Activated CD4-positive, alpha-beta T cell treated with anti-CD3 and anti-CD28 coated beads for 36 hours (primary cell): ENCODE measurements at places on chromosomes 3 and 15.

DNA sequence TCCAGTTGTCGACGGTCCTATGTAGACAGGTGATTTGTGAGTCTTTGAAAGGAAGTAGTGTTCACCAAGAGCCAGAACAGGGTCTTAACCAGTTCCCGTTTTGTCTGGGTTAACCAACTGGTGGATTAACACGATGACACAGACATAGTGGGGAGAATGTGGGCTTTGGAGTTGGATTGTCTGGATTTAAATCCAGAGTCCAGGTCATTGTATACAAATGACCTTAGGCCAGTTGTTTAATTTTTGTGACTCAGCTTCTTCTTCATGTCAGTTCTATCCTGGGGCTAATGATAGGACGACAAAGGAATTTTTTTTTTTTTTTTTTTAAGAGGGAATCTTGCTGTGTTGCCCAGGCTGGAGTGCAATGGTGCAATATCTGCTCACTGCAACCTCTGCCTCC lies 126.7 kb downstream of the LPP start:
- DNase-seq, result no peak

GRCh38 chr15:56236197-56236596 lies 7.5 kb downstream of the RFX7 start:
- DNase-seq, result no peak

DNA sequence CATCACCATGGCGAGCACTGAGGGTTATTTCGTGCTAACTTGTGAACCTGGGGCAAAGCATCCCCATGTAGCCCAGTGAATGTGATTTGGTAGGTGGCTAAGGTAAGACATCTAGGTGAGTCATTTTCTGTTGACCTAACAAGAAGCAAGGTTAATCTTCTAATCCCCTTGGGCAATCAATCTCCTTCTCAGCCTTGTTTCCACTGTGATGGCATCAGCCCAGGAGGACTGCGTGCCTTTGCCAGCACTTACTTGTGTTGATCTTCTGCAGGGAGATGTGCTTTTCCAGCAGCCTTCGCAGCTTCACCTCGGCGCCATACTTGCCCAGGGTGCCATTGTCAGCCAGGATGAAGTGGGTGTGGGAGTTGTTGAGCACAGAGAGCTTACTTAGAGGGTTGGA lies 35.7 kb downstream of the TRPM1 start:
- DNase-seq, result no peak

DNA sequence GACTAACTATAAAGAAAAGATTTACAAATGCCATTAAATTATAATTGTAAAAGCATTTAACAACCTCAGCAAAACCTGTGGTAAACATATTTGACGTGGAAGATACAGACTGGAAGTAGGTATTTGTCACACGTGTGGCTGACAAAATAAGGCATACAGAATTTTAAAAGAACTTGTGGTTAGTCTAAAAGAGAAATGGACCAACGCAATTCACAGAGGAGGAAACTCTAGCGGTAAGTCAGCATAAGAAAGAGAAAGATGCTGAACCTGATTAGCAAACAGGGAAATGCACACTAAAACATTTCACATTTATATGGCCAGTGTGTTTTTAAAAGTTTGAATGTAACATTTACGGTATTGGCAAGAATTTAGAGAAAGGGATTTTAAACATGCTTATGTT lies 35.3 kb downstream of the KCNH8 start:
- DNase-seq, result no peak

DNA sequence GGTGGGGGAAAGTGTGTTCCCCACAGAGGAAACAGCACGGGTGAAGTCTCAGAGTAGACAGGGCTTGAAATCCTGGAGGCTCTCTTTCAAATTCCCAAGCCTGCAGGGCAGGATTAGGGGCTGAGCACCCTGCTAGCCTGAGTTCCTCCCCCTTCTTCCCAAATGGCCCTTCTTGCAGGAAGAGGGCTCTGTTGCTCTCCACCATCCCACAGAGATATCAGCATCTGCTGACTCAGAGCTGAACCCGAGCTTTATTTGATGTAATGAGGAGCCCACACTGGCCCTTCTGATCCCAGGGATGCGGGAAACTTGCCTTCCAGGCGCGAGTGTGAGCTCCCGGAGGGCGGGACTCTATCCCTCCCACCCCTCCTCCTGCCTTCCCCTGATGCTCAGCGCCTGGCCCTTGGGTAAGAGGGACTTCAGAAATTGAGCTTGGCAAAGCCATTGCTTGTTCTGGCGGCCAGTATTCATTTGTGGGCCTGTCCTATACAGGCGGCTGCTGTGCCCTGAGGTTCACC lies 1.4 kb upstream of the STRA6 start:
- no peak for DNase-seq

DNA sequence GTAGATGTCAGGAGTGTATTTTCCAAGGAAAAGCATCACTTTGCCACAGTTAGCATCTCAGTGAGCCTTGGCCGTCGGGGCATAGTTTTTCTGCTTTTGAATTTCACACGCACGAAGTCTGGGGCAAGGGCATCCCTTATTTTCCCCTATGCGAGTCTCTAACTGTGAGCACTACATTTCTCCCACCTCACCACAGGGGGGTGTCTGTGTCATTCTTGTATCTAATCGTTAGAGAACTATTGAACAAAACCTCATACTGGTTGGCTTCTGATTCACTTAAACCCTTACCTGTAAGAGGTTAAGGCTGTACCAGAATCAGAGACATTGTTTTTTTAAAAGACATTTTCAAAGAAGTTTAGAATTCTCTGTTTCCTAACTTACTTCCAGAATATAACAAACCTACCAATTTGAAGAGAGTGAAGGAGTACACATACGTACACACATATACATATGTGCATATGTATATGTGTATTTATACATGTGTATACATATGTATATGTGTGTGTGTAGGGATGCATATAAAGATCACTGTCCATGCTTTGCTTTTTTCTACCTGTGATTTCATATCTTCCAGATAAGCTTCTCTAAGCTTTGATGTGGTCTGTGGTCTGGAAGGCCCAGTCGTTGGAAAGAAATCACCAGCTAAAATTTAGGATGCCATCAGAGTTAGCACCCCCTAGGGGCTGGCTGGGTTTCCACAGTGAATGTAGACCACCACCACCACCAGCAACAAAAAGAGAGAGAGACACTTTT lies 49.4 kb downstream of the MYZAP start:
- peak; percentile 38 for DNase-seq

DNA sequence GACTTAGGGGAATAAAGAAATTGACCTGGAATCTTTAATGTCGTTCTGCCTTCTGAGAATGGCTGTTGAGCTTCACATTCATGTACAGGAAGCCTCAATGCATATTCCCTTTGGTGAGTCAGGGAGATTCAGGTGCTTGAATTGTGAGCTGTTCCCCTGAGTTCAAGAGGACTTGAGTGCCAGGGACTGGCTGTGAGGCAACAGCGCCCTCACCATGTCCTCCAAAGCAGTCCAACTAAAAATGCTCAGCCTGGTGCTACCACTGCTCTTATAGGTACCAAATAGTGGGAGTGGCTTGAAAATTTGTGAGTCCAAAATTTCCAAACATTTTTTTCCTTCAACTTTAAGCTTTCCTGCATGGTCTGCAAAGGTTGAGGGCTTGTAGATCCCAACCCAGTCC lies 54.1 kb downstream of the LEO1 start:
- peak; percentile 39 for DNase-seq

- DNase-seq, result peak; percentile 28
Measured at GRCh38 chr3:72549761-72550581, 298.3 kb downstream of the SHQ1 start.

- DNase-seq, result peak; percentile 63
Measured at GRCh38 chr3:187744169-187745151, 808 bp downstream of the BCL6 start.

- DNase-seq, result no peak
Measured at GRCh38 chr15:30924353-30924752, 20.6 kb downstream of the FAN1 start.

DNA sequence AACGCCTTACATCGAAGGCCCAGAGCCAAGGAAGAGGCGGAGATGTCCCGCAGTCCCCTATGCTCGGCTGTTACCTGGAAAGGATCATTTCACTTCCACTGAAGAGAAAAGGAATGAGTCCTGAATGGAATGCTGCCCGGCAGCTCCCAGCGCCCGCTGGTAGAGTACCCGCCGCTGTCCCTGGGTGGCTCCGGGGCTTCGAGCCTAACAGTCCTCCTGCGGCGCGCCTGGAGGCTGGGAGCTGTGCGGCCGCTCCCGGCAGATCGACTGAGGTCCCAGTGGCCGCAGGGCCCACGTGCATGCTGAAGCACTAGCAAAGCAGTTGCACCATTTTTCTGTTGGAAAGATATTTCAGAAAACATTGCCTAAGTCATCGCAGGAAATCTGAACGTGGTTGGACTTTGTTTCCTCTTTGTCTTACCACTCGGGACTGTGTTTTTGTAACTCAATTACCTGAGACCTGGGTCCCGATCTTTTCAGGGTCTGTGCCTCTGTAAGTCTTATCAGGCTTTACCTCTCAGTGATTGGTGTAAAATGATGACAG lies 984 bp downstream of the RNU6-1 start:
- peak; percentile 28 for DNase-seq

- no peak for DNase-seq
Measured at GRCh38 chr3:13158408-13158807, 85.2 kb upstream of the IQSEC1 start.

DNA sequence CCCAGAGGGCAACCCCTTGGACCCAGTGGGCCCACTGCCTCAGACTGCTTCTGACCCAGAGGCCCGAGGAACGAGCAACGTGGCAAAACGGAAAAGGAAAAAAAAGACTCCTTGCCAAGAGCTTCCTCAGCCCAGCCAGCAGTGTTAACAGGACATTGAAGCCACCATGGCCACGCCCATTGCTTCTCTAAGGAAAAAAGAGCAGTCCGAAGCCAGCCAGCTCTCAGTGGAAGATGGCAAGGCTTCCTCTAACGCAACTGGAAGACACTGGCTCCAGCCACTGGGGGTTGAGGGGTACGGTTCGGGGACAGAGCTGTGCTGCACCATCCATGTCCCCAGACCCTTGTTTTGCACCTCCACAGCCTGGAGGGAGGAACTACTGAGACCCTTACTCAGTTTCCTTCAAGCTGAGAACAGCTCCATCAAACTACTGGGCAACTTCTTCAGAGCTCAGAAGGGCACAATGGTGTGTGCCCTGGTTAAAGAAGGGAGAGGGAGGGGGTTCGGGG lies 10.7 kb downstream of the BMF start:
- no peak for DNase-seq

DNA sequence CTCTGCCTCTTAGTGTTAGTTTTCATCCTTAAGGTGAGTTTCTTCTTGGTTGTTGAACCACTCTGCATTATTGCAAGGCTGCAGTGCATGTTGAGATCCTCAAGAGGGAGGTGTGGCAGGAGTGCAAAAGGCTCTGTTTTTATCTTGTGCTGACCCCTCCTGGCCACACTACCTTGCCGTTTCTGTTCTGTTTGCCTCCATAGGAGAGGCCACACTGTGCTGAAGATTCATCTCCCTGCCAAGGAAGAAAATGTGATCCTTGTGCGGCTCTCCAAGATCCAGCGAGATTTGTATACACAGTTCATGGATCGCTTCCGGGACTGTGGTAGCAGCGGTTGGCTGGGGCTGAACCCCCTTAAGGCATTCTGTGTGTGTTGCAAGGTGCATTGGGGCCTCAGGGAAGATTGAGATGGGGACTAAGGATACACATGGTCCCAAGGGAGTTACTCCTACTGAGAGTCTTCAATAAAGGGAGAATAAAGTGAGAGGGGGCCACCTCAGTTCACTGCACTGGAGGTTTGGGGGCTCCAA lies 33.0 kb upstream of the TEX264 start:
- DNase-seq, result peak; percentile 55

- no peak for DNase-seq
Measured at GRCh38 chr15:81914734-81915256, 131.0 kb downstream of the MEX3B start.

DNA sequence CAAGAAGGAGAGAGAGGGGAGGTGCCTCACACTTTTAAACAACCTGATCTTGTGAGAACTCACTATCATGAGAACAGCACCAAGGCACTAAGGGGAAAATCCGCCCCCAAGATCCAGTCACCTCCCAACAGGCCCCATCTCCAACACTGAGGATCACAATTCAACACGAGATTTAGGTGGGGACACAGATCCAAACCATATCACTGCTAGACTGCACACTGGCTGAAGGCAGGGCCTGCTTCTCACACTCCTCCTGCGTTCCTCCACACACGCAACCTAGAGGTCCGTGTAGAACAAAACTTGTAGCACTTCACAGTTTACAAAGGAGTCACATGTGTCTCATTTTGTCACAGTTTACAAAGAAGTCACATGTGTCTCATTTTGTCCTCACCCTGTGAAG lies 97.8 kb downstream of the DAPK2 start:
- DNase-seq, result no peak

DNA sequence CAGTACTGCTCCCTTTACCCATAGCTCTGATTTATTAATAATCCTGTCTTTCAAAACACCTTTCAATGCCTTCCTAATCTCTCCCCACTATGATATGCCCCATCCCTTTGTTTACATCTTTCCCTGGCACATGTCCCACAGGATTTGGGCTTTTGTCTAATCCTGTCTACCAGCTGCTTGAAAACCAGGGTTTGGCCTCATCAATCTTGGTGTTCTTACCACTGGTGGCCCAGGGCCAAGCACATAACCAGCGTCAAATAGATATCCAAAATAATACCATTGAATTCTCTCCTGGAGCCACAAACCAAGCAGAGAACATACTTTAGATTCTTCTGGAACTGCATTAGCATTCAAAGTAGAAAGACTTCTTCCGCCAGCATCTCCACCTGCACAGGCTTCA lies 104.8 kb upstream of the PPP2R3A start:
- no peak for DNase-seq

GRCh38 chr3:192833177-192833890 lies 84.3 kb downstream of the MB21D2 start:
- DNase-seq, result no peak

GRCh38 chr3:128554465-128555097 lies 61.6 kb upstream of the GATA2 start:
- no peak for DNase-seq

GRCh38 chr3:61331929-61332552 lies 80.8 kb upstream of the FHIT start:
- DNase-seq, result no peak

GRCh38 chr3:66441129-66441528 lies 59.7 kb downstream of the LRIG1 start:
- DNase-seq, result no peak

DNA sequence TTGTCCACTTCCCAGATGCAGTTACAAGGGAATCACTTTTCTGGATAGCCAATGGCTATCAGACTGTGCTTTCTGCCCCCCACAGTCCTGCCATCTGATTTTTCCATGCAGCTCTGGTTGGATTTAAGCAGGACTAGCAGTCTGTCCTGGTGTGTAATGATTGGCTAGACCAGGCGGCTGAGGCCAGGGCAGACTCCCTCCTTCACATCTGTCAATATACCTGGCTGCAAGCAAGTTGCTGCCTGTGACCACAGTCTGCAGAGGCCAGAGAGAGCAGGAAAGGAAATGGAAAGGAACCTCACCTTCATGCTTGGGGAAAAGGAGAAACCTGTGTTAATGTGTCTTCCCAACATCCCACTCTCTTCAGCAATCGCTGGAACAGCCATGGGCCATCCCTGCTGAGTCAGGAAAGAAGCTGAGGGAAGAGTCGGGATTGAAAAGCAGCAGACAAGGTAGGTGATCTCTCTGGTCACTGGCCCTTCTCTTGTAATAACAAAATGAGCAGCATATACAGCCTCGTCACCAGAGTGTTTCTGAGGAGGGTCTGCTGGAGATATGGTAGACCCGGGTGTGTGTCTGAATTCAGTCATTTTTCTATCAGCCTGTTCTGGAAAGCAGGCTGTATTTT lies 126.7 kb upstream of the PHLDB2 start:
- no peak for DNase-seq
